HTR-8/SVneo (cell line): ENCODE measurements at places on chromosomes 5 and 9.

DNA sequence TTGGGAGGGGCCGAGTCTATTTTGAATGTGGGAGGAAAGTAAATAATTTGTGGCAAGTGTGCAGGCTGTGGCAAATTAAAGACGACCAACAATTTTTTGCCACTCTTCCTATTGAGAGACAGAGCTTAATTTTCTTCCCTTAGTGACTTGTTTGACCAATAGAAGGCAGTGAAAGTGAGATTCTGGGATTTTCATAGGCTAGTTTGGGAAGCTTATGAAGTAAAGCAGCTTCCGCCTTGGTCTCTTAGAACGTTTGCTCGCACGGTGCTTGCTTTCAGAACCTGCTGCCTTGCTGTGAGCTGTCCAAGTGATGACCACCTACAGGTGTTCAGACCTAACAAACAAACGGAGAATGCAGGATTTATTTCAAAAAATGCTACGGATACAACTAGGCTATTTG, 6.7 kb upstream of the OR1N2 start:
- DNase-seq: no peak

GRCh38 chr5:143233031-143233430, 170.5 kb downstream of the NR3C1 start:
- no peak for DNase-seq

- DNase-seq: no peak
Observed at GRCh38 chr5:78791501-78792100, 143.0 kb upstream of the LHFPL2 start.

DNA sequence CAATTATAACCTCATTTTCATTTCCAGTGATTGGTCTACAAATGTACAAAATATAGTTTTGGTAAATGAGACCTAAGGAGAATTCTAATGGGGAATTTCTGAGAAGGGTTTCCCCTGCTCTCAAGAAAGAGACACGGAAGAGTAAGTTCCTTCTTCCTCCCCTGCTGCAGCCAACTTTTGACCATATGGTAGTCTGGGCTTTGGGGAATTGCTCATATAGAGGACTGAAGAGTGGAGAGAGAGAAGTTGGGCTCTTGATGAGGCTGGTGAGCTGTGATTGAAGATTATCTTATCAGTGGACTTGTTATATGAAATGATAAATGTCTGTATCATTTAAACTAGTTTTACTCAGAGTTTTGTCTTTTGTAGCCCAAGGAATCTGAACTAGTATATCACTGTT, 4.3 kb upstream of the LNPEP start:
- no peak for DNase-seq
